ENCODE measurements at places on chromosomes 4 and X.

DNA sequence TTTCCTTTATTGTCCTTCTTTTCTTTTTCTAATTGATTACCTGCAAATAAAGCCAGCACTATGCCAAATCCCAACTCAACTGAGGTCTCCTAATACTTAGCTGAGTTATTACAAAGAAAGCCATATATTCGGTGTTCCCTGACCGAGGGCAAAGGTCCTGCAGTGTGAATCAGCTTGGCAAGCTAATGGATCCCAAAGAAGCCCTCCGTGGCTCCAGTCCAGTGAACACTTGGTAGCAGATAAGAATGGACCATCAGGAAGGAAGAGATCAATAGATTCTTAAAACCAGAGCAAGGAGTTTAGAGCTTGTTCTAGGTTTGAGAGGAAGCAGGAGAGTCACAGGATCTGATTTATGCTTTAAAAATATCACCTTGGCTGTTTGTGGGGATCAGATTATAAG lies 8.5 kb downstream of the LDB2 start:
- peak; percentile 42 for DNase-seq

- no peak for DNase-seq
These were observed 29.9 kb upstream of the REPS2 start for GRCh38 chrX:16916561-16916960.

DNA sequence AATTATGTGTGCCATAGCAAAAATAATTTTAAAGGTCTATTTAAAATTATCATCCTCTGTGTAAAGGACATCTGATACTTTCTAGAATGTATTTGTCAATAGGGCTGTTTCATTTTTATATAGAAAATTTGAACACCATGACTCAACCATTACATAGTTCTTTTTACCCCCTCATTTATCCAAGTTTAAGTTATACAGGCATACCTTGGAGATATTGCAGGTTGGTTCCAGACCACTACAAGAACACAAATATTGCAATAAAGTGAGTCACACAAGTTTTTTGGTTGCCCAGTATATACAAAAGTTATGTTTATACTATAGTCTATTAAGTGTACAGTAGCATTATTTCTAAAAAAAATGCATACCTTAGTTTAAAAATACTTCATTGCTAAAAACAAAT lies 130.4 kb downstream of the MSL3 start:
- no peak for DNase-seq

DNA sequence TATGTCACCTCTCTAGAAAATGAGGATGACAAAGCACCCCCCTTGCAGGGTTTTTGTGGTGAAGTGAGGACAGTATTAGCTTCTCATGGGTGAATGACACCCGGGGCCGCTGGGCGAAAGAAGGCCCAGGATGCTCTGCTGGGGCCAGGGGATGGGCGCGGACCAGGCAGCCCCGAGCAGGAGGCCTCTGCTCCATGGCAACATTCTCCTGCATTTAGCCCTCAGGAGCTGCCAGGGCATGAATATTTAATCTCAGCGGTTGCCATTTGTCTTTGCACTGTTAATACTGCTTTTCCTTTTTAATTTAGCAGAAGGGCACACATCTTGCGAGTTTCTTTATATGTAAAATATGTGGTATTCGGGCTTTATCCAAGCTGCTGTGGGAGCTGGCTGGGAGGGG lies 30.3 kb upstream of the PSAPL1 start:
- DNase-seq = peak; percentile 2

DNA sequence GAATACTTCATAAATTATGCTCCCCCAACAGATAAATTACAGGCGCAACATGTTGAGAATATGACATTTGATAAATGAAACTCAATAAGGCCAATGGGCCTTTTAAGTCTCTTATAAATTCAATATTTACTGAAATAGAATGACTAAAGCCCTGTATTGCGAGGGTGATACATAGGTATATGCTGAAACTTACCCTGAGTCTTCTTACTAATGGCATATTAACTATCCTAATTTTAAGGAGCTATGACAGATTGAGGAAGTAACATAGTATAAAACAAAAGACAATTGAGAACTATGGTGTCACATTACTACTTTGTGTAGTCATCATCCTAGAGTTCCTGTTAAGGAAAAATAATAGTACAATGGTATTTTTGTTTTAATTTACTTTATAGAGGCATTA lies 440.7 kb downstream of the IL15 start:
- no peak for DNase-seq

- DNase-seq = peak; percentile 15
These were observed 97.6 kb downstream of the HMX1 start for GRCh38 chr4:8774071-8774470.
